ENCODE measurements at places on chromosomes 5 and 9.

DNA sequence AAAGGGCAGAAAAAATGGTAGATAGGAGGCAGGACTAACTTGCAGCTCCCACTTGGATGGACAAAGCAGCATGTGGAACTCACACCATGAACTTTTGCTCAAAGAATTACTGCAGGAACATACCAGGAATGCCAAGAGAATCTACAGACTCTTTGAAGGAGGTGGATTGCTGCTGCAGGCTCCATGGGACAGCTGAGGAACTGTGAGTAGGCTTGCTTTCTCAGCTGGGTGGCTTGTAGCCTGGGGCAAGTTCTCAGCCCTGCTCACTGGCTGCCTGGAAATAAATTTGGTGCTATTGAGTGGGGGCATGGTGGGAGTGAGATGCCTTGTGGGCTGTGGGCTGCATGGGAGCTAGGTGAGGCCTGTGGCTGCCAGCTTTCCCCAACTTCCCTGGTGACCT is 574.5 kb downstream of the PRELID2 start:
- DNase-seq, result no peak

- no peak for DNase-seq
Measured at GRCh38 chr5:36600917-36601527, 5.4 kb upstream of the SLC1A3 start.

DNA sequence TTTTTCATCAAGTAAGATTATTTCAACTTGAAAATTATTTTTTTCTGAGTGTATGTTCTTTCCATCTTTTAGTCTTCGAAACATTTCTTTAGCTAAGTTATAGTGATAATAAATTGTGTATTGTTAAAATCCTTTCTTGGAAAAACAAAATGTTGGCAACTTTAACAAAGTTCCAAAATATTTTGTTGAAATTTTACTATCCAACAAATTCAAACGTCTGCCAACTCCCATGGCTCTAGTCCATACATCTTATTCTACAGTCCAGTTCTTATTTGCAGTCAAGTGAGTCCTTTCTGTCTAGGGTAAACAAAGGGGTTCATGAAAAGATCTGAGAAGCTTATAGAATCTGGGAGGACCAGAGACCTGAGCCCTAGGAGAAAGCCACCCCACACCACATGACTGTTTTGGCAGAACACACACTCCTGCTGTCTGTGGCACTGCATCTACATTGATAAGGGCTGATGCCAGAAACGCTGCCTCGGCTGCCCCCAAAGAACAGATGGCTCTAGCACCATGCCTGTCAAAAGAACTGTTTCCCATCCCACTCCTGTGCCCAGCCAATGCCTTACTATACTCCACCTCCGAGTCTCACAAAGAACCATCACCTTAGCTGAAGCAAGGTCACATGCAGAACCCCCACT is 47.5 kb downstream of the FEM1C start:
- DNase-seq, result no peak

DNA sequence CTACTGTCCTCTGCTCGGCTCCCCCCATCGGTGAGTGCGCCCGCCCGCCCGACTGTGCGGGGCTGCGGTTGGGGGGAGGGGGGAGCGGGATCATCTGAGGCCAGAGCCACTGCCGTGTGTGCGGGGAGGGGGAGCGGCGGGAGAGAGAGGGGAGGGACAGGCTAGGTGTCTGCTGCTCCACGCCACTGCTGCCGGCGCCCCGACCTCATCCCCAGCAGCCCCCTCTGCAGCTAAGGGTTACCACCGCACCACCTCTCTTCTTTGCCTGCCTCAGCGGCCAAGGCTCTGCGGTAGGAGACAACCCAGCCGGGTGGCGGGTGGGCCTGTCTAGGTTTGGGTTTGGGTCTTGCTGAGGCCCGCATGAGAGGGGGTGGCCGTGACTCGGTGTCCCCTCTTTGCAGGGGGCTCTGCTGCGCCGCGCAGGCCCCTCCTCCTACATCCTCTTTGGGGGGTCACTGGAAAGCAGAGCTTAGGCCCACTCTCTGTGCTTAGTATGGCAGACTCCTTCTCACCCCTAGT is 670 bp upstream of the PURA start:
- DNase-seq, result no peak

GRCh38 chr5:53397845-53398244 is 82.6 kb upstream of the FST start:
- DNase-seq, result no peak

DNA sequence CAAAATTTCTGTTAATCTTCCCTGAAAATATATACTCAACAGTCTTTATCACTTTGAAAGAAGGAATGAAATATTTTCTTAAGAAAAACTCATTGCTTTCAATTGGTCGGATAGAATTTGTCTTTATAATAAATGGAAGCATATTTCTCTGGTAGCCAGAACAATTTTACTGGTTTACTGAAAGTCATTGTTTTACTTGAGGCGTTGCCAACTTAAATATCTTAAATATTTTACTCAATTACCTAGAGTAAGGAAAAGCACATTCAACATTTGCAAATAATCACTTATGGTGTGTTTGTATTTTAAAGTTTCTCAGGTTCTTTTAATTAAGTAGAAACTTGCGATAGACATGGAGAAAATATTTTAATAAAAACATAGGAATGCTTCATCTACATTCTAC is 1181.7 kb downstream of the EFNA5 start:
- DNase-seq, result no peak

DNA sequence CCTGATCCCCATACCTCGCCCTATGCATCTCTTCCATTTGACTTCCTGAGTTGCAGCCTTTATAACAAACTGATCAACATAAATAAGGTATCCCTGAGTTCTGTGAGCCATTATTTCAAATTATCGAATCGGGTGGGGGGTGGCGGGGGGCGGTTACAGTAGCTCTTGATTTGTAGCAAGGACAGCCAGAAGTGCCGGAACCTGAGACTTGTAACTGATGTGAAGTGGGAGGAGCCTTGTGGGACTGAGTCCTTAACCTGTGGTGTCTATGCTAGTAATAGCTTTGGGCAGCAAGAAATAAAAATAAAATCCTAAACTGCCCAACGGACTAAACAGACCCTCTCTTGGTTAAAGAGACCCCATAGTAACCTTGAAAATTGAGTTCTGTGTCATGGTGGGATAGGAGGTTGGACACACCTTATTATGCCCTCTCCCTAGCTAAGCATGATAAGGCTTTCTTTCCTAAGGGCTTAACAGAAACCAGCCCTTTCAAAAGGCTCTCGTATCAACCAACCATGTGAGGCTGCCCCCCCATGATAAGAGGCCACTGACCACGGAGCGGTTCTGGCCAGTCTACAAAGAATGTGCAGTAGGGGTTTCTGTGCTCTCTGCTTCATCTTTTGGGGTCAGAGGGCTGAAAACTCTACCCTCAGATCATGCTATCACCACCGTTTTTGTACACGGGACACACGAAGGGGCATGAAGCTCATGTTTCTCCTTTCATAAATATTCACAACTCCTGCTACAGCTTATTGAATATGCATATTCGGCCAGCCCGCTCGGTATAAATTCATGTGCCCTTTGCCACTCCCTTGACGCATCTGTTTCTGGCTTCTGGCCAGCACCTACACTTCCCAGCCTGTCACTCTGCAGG is 39.5 kb upstream of the IQGAP2 start:
- no peak for DNase-seq

DNA sequence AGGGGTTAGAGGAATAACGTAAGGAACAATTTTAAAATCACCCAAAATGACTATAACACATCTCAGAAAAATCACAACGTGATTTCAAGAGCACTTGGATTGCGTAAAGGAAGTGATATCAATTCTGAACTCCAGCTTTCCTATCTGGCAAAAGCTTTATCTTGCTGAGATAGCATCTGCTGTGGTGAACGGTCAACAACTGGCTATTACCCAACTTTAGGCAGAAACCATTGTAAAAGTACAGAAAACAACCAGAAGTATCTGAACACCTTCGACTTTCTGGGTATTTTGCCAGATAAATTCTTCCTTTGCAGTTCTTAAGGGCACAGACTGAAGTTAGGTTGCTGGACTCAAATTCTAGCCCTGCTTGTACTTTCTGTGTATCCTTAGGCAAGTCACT is 9.2 kb downstream of the ABLIM3 start:
- no peak for DNase-seq

GRCh38 chr9:15329539-15330109 is 22.6 kb upstream of the TTC39B start:
- DNase-seq, result no peak

- DNase-seq, result no peak
Measured at GRCh38 chr5:59864718-59865117, 28.8 kb downstream of the PDE4D start.

- DNase-seq, result no peak
Measured at GRCh38 chr5:150111122-150111521, 24.8 kb upstream of the CSF1R start.

DNA sequence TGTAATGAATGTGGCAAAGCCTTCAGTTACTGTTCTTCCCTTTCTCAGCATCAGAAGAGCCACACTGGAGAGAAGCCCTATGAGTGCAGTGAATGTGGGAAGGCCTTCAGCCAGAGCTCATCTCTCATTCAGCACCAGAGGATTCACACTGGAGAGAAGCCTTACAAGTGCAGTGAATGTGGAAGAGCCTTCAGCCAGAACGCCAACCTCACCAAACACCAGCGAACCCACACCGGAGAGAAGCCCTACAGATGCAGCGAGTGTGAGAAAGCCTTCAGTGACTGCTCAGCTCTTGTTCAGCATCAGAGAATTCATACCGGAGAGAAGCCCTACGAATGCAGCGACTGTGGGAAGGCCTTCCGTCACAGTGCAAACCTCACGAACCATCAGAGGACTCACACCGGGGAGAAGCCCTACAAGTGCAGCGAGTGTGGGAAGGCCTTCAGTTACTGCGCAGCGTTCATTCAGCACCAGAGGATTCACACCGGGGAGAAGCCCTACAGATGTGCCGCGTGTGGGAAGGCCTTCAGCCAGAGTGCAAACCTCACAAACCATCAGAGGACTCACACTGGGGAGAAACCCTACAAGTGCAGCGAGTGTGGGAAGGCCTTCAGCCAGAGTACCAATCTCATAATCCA is 6.8 kb downstream of the RPL12 start:
- DNase-seq, result no peak

- DNase-seq, result no peak
Measured at GRCh38 chr9:120630333-120630732, 50.4 kb upstream of the CDK5RAP2 start.

DNA sequence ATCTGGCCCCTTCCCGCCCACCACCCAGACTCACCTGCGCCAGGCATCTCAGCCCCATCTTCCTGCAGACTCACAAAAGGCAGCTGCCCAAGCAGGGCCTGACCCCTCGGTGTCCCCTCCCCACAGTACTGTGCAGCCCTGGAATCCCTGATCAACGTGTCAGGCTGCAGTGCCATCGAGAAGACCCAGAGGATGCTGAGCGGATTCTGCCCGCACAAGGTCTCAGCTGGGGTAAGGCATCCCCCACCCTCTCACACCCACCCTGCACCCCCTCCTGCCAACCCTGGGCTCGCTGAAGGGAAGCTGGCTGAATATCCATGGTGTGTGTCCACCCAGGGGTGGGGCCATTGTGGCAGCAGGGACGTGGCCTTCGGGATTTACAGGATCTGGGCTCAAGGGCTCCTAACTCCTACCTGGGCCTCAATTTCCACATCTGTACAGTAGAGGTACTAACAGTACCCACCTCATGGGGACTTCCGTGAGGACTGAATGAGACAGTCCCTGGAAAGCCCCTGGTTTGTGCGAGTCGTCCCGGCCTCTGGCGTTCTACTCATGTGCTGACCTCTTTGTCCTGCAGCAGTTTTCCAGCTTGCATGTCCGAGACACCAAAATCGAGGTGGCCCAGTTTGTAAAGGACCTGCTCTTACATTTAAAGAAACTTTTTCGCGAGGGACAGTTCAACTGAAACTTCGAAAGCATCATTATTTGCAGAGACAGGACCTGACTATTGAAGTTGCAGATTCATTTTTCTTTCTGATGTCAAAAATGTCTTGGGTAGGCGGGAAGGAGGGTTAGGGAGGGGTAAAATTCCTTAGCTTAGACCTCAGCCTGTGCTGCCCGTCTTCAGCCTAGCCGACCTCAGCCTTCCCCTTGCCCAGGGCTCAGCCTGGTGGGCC is 1.9 kb downstream of the IL13 start:
- no peak for DNase-seq

- no peak for DNase-seq
Measured at GRCh38 chr5:94778732-94779131, 160.3 kb downstream of the SLF1 start.

- DNase-seq, result no peak
Measured at GRCh38 chr9:79145442-79145841, 426.3 kb upstream of the TLE4 start.

GRCh38 chr9:89983411-89983810 is 378.6 kb downstream of the GADD45G start:
- no peak for DNase-seq

DNA sequence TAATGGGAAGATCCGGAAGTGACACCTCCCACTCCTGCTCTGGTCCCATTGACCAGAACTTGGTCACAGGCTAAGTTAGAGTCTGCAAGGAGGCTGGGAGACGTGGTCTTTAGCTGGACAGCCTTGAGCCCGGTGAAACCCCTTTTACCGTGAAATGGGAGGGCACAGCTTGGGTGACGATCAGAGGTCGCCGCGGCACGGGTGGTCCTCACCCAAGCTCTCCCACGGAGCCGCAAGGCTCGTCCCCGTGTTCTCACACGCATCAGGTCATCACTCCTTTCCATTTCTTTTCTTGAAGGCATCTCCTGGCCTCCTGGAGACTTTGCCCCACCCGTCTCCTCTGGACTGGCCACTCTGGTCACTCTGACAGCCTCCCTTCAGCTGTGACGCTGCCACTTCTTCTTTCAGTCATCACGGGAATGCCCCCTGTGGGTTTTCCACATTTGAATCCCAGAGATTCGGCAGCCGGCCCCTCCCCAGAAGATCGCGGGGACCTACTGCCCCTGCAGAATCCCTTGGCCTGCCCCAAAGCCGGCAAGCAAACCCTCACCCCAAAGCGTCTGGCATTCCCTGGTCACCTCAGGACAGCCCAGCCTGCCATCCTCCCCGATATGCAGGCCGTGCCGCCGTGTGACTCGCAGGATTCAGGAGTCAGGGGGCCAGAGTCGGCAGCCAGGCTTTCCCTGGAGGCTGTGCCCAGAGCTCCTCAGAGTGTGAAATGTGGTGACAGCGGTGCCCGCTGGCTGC is 18.9 kb upstream of the EGFL7 start:
- DNase-seq, result no peak

GRCh38 chr5:172870715-172871461 is 36.8 kb downstream of the ERGIC1 start:
- DNase-seq, result no peak

GRCh38 chr5:72093217-72093616 is 14.1 kb upstream of the MAP1B start:
- DNase-seq, result no peak

DNA sequence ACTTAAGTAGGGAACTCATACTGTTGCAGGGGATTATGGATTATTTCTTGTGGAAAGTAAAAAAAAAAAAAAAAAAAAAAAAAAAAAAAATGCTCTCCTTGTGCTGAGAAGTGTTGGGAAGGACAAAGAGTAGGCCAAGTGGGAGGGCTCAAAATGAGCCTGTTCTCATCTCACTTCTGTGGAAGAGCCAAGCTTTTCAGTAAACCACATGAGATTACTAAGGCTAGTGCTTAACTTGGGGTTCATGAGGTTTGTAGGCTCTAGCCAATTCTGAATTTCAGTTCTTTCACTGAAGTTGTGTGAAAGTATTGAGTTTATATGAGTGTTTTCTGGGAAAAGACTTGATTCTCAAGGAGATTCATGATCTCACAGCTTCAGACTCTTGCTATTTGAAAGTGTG is 23.0 kb upstream of the CEP78 start:
- DNase-seq, result no peak

- DNase-seq, result peak; percentile 4
Measured at GRCh38 chr5:167723254-167723871, 568.1 kb upstream of the WWC1 start.

GRCh38 chr5:159786901-159787691 is 129.2 kb upstream of the ADRA1B start:
- no peak for DNase-seq

GRCh38 chr5:73129143-73129542 is 8.8 kb downstream of the TMEM171 start:
- no peak for DNase-seq
